ENCODE measurements at places on chromosomes 16 and 17.
A peak's percentile ranks its signal among the peaks of the same experiment; 100 is the strongest.

GRCh38 chr17:78817123-78817522 is 23.5 kb downstream of the USP36 start:
- DNase-seq = no peak

GRCh38 chr16:86466696-86467406 is 43.5 kb upstream of the FOXF1 start:
- DNase-seq = no peak

GRCh38 chr17:4838309-4838785 is 5.2 kb downstream of the MINK1 start:
- no peak for DNase-seq

GRCh38 chr16:66746048-66746447 is 5.4 kb downstream of the DYNC1LI2 start:
- no peak for DNase-seq

DNA sequence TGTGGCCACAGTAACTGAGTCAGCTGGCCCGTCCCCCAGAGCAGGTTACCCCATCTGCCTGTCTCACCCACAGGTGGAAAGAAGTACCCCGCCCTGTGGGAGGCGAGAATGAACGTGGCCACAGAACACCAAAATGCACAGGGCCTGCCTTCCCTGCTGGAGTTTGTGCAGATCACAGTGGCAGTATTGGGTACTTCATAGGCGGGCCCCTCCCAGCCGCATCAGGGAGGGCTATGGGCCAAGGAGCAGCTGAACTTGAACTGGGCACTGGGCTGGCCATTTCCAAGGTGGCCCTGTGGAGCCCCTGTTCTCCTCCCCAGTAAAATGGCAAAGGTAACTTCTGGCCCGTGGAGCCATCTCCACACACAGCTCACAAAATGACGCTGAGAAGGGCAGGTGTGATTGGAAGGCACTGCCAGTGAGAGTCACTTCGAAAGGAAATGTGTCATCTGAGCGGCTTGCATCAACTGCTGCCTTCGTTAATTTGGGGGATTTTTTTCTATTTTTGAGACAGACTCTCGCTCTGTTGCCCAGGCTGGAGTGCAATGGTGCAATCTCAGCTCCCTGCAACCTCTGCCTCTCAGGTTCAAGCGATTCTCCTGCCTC is 162.9 kb downstream of the ENGASE start:
- DNase-seq = no peak

GRCh38 chr17:6699997-6700947 is 12.9 kb downstream of the SLC13A5 start:
- no peak for DNase-seq

DNA sequence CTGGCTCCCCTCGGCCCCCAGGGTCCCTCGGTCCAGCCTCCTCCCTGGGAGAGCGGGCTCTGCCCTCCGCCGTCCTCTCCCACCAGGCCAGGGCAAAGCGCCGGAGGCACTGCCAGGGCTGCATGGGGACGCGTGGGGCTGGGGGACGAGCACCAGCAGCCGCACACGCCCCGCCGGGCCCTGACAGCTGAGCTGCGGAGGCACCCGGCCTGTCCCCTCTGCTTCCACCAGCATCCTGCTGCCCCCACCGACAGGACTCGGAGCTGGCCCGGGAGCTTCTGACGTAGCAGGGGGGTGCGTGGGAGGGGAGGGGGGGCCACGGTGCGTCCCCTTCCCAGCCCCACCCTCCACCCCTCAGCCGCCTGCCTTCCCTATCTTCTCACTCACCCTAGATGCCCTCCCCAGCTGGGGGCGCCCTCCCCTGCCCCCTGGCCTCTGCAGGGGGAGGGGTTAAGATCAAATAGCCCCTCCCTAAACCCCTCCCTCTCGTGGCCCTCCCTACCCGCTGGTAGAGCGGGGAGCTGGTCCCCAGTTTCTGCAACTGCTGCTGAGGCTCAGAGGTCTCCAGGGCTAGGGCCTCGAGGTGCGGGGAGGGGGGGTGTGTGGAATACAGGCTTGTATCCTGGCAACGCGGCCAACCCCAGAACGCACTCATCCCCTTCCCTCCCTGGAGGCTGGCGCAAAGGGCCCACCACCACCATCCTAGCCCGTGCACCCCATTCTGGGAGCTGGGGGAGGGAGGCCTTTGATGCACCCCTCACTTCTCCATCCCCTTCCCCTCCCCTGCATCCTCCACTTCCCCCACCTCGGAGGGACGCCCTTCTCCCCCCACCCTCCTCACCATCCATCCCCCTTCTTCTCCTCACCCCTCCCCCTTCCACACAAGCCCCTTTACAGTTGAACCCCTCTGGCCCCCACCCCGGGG is 1.0 kb downstream of the SRCIN1 start:
- peak; percentile 57 for DNase-seq

DNA sequence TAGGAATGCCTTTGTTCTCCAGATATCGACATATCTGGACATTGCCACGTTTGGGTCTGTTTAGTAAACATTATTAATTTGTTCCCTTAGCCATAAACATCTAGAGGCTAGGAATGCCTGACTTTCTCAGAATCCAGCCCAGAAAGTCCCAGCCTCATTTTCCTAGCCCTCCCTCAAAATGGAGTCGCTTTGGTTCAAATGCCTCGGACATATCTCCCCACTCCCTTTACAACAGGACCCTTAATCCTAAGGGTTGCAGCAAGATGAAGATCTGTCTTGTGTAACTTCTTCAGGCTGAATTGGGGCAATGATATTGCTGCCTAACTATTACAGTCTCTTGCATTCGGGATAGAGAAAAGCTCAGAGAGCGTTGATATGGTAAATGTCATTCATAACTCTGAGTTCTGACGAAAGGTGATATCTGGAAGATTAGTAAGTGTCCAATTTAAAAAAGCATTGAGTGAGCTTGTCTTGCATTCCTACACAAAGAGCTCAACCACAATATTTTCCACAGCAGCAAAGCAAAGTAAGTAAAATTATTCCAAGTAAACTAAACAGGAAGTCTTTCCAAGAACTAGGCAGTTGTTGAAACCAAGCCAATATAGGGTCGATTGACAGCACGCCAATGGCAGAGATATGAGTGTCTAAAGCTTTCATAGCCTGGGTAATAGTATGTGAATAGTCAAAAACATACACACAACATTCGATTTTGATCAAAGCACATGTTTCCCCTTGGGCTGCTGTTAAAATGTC is 46.0 kb upstream of the ARL4D start:
- DNase-seq = no peak

DNA sequence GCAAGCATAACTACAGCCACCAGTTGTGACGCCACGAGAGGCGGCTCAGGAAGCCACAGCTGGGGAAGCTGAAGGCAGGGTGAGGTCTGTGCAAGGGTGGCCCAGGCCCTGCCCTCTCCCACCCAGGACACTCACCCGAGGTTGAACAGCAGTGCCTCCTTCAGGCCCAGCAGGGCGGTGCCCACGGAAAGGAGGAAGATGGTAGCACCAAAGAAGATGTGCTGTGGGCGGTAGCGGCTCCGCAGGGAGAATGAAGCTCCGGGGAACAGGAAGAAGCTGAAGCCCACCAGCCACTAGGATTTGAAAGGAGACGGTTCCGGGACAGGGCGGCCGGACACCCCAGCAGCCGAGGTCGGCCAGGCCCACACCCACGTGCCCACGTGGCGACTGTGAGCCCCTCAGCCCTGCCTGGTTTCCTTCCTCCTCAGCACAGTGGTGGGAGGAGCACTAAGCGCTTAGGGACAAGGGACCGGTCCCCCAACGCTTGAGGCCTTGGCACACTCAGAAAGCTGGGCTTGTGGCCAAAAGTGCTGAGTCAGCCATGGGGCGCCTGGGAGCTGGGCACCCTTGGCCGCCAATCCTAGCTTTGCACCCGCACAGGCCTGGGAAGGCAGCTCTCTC is 11.0 kb downstream of the CYB561 start:
- DNase-seq = peak; percentile 63
